ENCODE measurements at places on chromosomes 2 and 18.

DNA sequence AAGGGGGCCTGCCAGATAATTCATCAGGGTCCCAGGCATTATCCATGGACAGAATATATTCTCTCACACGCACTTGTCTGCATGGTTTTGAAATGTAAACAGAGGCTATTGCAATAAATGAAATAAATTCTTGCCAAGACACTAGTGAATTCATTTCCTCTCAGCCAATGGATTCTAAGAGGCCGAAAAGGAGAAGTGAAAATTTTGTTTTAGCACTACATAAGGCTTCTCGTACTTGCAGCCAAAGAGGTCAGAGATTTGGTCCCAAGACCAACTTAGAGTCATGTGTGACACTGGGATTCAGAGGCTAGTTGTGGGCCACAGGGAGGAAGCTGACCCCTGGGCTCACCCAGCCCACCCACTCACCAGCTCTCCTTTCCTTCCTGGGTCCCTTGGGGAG lies 184.1 kb upstream of the GLI2 start:
- DNase-seq = no peak

GRCh38 chr2:187862715-187863114 lies 308.5 kb upstream of the TFPI start:
- DNase-seq = no peak

GRCh38 chr18:212780-213179 lies 54.4 kb downstream of the USP14 start:
- no peak for DNase-seq

- no peak for DNase-seq
Measured at GRCh38 chr2:202113571-202114142, 40.6 kb downstream of the KIAA2012 start.

DNA sequence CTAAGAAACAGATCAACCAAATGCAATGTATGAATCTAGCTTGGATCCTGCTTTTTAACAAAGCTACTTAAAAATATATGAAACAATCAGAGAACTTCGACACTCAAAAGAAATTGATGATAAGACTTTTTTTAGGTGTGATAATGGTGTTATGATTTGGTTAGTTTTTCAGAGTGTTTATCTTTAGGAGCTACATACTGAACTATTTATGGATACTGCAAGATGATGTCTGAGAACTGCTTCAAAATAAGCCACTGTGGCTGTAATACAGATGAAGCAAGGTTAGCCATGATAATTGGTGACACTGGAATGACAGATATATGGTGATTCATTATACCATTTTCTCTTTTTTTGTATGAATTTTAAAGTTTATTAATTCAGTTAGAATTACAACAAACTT lies 14.2 kb downstream of the SLC25A12 start:
- no peak for DNase-seq

- DNase-seq = no peak
Measured at GRCh38 chr2:200619279-200619678, 33.5 kb downstream of the AOX1 start.

DNA sequence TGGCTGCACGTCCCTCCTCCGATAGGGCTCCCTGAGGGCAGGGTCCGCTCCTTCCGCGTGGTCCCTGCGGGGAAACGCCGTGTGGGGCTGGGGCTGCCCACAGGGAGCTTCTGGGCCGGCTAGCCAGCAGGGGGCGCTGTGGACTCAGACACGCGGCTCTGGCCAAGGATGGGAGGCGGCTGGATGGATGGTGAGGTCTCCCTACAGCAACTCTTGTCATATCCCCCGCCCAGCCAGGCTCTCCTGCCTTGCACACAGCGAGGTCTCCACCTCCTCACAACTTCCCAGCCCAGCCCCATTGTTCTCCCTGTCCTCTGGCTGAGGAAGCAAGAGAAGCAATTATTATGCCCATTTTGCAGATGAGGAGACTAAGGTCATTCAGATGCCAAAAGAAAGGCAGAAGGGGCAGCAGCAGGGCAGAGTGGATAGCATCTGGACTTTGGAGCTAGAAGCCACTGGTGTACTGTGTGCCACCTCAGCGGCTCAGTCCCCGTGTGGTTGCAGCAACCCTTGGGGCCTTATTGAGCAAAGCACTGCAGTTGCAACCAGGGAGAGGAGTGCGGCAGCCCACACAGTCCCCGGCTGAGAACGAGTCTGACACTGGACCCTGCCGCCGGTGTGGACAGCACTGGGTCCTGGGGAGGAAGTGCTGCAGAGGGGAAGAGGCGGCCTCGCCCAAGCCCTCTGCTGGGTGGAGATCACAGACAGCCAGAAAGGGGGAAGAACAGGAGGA lies 99.0 kb downstream of the ZFP36L2 start:
- DNase-seq = peak; percentile 81

- DNase-seq = no peak
Measured at GRCh38 chr2:172905937-172906811, 169.5 kb upstream of the MAP3K20 start.

- no peak for DNase-seq
Measured at GRCh38 chr2:6755456-6755855, 110.3 kb downstream of the CMPK2 start.
